A673 (cell line): ENCODE measurements at places on chromosomes 12 and 14. TPM values are rescaled to one million over a fixed set of nuclear protein-coding genes. Genes with fewer than 3 reads are reported as not detected.

GPR84 gene
- not detected in 2 replicates for total RNA-seq

ACVRL1 gene
- total RNA-seq = 0.17 and 0.28 TPM in 2 replicates

DNA sequence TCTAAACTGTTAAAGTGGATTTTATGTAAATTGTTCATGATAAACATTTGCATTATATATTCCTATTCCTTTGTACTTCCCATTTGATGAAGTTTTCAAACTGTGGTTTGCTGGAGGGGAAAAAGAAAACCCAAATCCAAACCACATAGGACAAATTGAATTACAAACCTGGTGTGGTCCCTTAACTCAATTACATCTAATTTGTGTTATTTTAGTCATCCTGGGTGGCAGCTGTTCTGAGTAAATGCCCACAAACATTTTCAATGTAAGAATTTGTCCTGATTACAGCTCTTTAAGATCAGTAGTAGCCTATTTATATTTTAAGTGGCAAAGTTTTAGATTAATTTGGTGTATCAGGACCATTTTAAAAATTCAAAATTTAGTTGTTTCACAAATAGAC, 153.9 kb downstream of the RAD51B start:
- no peak overlapping the region for H3K4me3 ChIP-seq
- no peak for DNase-seq
- no peaks in the 10 kb centered on the region for H3K36me3 ChIP-seq
- no peak overlapping the region for H3K27ac ChIP-seq
- no peaks in the 10 kb centered on the region for H3K4me1 ChIP-seq

- peaks cover 9% of the 10 kb centered on the region for H3K36me3 ChIP-seq
- H3K4me3 ChIP-seq = no peak overlapping the region
- no peak for DNase-seq
Measured at GRCh38 chr12:57623385-57623784, 9.6 kb downstream of the B4GALNT1 start.

DNA sequence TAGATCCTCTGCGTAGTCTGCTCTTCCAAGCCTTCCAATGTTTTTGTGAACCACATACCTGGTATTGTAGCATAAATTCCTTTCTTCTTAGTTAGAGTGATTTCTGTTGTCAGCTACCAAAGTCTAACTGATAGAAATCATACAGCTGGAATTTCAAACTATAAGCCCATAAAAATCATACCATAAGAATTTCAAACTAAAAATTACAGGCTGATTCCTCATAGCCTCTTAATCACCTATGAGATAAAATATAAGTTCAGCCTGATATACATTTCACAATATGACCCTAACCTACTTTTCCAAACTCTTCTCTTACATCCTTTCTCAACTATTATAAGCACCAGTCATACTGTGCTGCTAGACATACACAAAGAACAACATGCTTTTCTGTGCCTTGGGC, 64.8 kb downstream of the PTHLH start:
- no peaks in the 10 kb centered on the region for H3K36me3 ChIP-seq
- no peaks in the 10 kb centered on the region for H3K4me1 ChIP-seq
- no peak overlapping the region for H3K27ac ChIP-seq
- DNase-seq = no peak

GRCh38 chr14:100535287-100536120, 51.7 kb downstream of the BEGAIN start:
- H3K36me3 ChIP-seq = no peaks in the 10 kb centered on the region
- no peak for DNase-seq
- H3K4me3 ChIP-seq = no peak overlapping the region
- H3K27me3 ChIP-seq = no peaks in the 10 kb centered on the region
- H3K4me1 ChIP-seq = no peaks in the 10 kb centered on the region
